CD4-positive, alpha-beta memory T cell (primary cell): ENCODE measurements at places on chromosomes 1 and 21. TPM values are rescaled to one million over a fixed set of nuclear protein-coding genes. Genes with fewer than 3 reads are reported as not detected.

GRCh38 chr1:65467536-65467935 is 47.1 kb downstream of the LEPR start:
- DNase-seq, result no peak

DNA sequence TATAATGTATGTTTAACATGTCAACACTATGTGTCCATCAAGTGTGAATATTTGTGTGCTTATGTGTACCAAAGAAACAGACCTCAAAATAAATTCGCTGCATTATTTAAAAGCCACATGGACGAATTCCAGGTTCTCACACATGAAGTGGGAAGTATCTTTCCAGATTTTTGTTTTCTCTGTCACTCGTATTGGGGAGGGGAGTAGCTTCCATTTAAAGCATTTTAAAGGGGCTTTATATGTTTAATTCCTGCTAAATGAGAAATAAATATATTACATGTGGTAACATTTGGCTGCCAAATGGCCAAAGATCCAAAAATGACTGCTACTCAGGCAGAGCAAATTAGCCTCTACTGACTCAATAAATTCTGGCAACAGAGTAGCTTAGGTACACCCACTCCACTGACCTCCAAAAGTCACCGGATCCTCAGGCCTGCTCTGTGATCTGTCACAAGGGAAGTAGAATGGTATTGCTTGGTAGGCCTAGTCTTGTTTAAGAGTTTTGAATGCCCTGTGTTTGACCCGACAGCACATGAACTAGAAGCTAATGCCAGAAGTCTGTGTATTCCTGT is 178.1 kb downstream of the ZP4 start:
- no peak for DNase-seq

GRCh38 chr1:218517459-218517858 is 172.3 kb downstream of the TGFB2 start:
- DNase-seq, result no peak

The KISS1 gene
- not detected for total RNA-seq

The SLAMF9 gene
- total RNA-seq, result not detected
